Kidney epithelial cell (primary cell): ENCODE measurements at places on chromosomes 12 and 14.

GRCh38 chr12:82638324-82638723 is 48.4 kb upstream of the TMTC2 start:
- DNase-seq: no peak

- no peak for DNase-seq
Observed at GRCh38 chr12:105334582-105334981, 4.1 kb downstream of the C12orf75 start.

DNA sequence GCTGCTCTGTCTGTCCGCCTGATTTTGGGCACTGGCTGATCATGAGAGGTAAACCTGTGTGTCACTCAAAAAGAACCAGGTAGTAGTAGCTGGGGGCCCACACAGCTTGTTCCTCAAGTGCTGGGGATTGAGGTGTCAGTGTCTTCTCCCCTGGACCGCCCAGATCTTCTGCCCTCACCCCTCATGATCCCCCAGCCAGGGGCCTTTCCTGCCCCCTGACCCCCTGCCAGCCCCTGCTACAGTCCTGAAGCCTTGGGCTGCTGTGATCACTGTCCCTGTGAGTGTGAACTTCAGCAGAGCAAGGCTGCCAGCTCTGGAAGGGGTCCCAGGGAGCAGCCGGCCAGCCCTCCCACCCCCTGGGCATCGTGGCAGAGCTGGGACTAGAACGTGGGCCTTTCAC is 11.4 kb downstream of the WSCD2 start:
- no peak for DNase-seq

DNA sequence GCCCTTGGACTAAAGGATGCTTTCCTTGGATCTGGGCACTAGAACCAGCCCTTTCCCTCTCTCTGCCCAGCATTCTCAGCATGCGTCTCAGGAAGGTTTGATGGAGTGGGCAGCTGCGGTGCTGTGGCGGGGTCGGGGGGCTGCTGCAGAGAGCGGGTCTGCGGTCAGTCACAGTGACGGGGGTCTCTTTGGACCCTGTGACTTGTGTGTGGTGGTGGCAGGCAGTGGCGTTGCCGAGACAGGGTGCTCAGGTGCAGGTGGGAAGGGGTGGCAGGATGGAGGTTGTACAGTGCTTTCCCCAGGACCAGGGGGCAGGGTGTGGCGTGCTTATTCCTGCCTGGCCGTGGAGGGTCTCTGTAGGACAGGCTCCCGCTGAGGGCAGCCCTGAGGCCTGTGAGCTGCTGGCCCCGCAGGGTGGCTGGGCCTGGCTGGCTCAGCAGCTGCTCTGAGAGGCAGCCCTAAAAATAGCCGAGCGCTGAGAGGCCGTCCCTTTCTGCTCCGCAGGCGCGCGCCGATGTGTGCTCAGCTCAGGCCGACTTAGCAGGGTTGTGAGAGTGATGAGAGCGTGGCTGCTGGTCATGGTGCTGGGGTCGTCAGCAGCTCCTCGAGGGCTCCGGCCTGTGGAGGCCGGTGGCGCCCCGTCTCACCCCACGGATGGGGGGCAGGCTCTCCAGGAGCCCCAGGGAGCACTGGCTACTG is 9.7 kb downstream of the PACS2 start:
- no peak for DNase-seq

GRCh38 chr12:66848967-66849366 is 170.1 kb upstream of the GRIP1 start:
- no peak for DNase-seq

DNA sequence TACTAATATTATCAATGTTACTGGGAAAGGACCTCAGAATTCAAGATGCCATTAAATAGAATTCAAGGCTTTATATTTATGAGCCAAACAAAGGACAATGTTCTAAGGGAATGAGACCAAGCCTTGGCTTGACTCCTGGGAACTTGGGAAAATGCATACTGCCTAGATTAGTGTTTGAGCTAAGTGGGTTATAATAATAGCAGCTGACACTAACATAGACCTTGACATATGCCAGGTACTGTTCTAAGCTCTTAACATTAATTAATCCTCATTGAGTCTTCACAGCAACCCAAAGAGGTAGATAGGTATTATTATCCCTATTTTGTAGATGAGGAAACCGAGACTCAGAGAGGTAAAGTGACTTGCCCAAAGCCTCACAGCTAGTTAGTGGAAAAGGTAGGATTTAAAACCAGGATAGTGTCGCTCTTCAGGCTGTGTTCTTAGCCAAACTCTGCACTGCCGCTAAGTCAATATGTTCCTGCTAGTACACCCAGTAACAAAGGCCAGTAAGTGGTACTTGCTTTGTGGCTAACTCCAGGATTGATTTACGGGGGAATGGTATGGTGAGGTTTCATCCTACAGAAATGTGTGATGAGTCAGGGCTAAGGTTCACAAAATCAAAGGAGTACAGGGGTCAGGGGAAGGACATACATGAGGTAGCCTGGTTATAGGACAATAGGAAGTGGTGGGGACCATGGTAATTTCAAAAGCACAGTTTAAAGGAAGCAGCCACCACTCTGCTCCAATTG is 35.8 kb upstream of the PRKAB1 start:
- peak; percentile 4 for DNase-seq

DNA sequence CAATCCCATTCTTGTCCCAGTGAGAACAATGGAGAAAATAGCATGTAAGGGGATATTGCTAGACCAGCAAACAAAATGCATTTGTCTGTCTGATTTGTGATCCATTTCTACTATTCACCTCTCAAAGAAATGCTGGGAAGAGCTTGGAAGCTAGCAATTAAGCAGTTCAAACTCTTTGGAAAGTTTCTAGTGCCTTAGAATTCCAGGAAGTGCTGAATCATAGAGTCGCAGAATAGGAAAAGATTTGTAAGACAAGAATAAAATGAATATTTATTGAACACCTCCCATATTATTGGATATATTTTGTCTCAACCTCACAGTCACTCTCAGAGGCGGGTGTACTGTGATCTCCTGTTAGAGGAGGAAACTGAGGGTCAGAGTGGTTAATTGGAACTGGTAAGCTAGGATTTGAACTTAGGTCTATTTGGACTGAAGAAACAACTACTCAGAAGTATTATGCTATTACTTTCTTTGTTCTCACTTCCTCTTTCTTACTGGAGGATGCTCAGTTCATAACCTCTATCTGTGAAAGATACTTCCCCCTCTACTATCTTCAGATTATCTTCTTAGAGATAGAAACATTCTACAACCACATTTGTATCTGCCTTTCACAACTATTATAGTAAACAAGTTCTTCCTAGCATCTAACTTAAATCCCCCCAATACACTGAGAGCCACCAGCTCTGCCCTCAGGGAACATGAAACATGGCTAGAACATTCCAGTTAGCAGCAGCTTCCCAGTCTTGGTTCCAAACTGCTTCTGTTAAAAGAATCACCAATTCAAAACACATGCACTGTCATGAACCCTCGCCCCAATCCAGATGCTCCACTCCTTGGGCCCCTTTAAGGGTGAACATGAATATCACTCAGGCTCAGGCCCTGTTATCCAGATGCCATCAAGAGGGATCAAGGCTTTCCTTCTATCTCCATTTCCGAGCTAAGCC is 64.2 kb downstream of the DRAM1 start:
- no peak for DNase-seq
